ENCODE measurements at places on chromosomes 6 and 20.

GRCh38 chr6:16850681-16851026 lies 89.4 kb upstream of the ATXN1 start:
- DNase-seq = no peak

DNA sequence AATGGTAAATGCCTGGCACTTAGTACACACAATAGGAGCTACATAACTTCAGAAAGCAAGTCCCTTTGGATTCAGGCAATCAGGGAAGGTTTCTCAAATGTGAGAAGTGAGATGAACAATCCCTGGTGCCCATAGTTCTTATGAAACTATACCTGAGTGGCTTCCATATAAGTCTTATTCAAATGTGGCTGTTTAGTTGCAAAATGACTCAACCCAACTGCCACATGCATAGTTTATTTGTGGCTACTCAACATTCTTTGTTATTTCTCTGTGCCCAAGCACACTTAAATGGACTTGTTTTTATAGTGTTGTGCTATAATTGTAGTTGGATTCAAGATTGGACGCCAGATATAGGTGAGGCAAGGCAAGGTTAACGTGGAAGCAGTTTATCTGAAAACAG lies 93.7 kb upstream of the ATXN1 start:
- no peak for DNase-seq

- no peak for DNase-seq
Measured at GRCh38 chr6:1130709-1131108, 181.2 kb upstream of the FOXQ1 start.

DNA sequence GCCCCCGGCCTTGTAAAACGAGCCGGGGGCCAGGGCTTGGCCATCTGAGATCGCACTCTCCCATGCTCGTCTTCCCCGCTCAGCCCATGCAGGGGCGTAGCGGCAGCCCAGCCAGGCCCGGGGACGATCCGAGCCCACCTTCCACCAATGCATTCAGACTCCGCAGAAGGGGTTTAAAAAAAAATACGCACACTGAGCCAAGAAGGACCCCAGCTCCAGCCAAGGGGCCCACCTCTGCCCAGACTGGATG lies 320 bp downstream of the GSTA4 start:
- no peak for DNase-seq

- no peak for DNase-seq
Measured at GRCh38 chr20:57881466-57882385, 171.9 kb upstream of the PMEPA1 start.

DNA sequence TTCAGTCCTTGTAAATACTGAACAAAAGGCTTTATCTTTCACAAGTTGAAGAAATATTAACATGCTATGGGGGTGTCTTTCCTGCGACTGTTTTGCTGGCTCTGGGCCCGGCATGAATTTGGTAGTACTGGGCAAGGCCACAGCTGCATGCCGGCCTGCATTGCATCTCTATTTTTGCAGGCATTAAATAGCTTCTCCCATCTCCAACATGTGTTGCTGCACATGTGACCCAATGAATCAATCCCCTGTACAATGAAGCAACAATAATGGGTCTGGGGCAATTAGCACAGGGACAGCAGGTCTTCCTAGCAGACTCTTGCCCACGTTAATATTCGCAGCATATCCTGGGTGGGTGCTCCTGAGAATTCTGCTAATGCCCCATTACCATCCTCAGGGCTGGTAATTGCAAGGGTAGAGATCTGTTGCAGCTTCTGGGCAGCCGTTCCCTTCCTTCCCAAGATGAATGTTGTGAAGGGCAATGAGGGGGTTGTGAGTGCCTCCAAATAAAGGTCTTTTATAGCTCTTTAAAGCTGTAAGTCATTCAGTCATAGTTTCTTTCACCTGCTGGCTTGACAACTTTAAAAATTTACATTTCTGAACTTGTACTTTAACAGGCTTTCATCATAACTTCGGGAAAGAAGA lies 24.3 kb upstream of the CDYL start:
- no peak for DNase-seq

DNA sequence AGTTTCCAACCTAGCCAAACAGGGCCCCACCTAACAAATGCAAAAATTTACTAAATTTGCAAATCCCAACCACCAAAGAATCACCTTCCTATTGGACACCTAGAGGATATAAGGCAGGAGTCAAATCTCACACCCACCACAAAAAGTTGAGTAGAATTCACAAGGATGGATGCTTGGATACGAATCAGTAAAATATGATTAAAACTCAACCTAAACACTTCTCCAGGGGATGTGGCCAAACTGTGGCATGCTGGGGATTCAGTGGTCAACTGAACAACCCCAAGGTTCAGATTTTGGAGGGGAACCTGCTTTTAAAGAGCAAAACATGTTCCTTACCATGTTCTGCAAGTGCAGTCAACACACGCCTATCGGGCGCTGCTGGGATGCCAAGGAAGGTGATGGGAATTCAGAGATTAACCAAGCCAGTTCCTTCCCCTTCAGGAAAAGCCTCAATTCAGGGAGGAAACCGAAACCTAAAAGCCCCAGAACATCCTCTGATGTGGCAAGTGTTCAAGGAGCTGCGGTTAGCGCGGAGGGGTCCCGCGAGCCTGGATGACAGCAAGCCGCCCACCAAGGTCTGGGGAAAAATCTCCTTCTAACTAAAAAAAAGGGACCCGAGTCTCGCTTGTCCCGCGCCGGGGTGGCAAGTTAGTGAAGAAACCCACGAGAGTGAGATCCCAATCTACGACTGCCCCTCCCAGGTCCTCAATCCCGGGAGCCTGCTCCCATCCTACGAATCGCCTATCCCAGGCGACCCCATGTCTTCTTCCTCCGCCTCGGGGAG lies 902 bp downstream of the SAMHD1 start:
- DNase-seq = no peak

GRCh38 chr6:25788305-25788922 lies 33.9 kb downstream of the SLC17A4 start:
- DNase-seq = peak; percentile 41

DNA sequence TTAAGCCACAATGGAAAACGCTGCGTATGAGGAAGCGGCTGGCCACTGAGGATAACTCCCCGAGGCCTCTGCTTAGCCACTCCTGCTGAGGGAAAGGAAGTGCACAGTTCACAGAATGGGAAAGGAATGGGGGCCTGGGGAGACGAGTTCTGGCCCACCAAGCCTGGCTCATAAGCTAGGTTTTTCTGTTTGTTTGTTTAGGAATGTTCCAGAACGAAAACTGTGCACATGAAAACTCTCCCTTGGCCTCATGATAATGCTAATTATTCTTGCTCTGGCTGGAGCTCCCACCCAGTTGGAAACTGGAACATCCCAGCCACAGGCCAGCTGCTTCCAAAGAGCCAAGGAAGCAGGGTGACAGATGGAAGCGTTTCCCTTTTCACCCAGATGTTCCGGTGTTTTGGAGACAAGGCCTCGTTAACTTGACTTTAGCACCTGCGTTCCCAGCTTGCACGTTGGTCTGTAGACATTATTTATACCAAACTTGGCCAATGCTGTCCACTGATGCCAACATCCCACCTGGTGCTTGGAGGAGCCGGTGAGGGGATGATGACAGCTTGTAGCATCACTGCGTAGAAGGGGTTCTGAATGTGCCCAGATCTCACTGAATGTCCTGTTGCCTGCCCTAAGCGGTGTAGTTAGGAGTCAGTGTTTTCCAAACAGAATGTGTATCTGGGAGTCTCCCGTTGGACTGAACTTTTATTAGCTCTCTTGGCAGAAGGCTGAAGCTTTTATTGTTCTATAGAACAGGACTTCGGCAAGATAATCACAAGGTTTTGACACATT lies 34.5 kb downstream of the APCDD1L start:
- DNase-seq = no peak

- no peak for DNase-seq
Measured at GRCh38 chr6:72748759-72749158, 126.9 kb downstream of the KCNQ5 start.

DNA sequence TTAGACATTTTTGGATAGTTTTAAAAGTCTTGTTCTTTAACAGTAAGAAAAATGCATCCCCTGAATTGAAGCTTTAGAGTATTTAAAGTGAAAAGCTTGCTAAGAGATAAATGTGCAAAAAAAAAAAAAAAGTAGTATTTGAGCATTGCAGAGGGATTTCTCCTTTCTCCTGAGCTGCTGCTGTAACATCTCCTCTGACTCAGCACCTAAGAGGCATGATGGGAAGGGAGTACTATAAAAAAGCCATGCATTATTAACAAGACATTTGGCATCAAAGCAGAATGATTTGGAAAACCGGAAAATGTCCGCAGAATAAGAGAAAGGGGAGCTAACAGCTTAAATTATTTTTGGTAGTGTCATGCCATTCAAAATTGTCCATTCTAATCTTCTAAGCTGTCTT lies 27.9 kb downstream of the B4GALT5 start:
- DNase-seq = no peak

DNA sequence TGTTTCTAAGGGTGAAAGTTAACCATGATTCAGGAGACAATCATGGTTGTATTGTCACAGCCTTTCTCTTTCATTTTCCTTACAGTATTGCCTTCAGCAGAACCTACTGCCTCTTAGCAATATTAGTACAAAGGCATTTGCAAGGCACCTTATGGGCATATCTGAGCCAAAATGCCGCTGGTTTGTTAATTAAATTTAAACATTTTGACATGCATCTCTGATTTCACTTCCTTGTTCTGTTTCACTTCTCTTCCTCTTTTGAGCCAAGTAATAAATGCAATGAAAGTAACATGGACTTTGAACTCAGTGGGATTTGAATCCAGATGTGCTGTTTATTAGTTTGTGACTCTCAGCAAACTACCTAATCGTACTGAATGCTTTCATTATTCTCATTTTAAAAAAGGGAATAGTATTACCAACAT lies 467.4 kb upstream of the CITED2 start:
- no peak for DNase-seq

DNA sequence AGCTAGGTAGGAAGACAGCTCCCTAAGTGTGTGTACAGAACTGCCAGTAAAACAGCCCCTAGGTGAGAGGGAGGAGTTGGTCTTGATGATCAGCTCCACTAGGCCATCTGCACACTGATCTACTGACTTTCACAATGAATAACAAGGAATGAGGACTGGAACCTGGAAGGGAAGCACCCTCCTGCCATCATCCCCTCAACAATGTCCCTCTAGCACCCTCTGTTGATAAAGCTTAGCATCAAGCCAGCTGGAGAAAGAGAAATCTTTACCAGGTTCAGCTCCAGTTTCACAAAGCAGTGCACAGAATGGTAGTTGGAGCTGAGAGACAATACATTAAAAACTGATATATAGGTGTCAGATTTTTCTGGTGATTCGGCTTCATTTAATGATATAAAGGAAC lies 57.2 kb upstream of the IRAK1BP1 start:
- DNase-seq = no peak

GRCh38 chr6:29933955-29934354 lies 8.4 kb upstream of the HLA-A start:
- no peak for DNase-seq

DNA sequence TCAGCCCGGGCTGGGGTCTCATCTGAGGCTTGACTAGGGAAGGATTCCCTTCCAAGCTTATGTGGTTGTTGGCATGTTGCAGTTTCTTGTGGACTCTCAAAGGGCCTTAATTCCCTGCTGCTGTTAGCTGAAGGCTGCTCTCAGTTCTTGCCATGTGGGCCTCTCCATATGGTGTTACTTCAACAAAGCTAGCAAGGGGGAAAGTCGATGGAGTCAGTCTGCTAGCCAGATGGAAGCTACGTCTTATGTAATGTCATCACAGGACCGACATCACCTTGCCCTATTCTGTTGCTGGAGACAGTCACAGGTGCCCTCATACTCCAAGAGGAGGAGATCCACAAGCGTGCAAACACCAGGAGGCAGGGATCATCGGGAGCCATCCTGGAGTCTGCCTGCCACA lies 43.3 kb upstream of the ARMC2 start:
- DNase-seq = no peak

- no peak for DNase-seq
Measured at GRCh38 chr6:3663081-3663480, 88.4 kb downstream of the PXDC1 start.

DNA sequence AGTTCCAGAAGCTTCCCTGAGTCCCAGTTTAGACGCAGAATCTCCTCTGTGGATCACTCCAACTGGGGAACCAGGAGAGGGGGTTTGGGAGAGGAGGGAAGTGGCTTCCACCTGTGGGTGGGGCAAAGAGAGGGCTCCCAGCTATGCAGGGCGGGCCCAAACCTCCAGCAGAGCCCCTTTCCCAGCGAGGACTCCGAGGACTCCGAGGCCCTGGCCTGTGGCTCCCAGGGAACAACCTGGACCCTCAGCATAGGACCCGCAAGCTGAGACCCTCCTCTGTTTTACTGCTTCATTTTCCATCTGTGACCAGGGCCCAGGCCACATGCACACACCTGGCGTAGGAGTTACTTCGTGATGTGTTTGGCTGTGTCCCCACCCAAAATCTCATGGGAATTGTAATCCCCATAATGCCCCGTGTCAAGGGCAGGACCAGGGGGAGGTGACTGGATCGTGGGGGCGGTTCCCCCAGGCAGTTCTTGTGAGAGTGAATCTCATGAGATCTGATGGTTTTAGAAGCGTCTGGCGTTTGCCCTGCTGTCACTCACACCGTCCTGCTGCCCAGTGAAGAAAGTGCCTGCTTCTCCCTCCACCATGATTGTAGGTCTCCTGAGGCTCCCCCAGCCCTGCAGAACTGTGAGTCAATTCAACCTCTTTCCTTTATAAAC lies 27.9 kb downstream of the NTSR1 start:
- DNase-seq = no peak

DNA sequence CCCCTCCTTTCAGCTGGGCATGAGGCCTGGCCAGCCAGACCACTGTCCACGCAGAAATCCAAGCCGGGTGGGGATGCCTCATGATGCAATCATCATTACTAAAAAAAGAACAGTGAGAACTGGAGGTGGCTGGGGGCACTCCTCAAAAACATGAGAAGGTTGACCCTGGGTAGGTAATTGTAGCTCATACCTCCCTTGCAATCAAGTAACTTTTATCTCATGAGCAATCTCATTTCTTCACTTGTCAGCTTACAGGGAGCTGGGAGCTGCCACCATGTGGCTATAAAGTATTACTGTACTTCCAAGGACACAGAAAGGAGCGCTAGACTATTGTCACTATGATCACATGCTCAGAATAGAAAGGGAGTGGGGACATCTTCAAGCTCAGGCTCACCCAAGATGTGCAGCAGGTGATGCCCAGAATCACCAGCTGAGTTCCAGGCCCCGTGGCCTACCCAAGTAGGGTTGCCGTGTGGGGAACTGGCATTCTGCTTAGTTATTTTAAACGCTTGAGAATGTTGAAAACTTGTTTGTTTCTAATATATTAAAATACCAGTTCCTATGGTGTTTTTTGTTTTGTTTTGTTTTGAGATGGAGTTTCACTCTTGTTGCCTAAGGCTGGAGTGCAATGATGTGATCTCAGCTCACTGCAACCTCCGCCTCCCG lies 3.0 kb upstream of the CDH26 start:
- DNase-seq = no peak

DNA sequence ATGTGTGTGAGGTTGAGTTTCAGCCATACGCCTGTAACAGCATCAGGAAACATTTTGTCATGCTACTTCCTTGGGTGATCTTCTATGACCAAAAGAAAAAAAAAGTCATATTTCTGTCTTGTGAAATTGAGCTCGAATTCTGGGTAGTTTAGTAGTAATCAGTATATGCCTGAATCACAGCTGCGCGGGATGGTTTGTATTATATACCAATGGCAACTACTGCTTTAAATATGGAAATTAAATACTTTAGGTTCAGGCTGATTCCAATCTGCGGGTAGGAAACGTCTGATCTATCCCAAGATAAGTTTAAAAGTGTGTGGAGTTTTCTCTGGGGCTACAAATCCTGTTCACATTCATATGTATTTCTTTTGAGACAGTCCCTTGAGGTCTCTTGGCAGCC lies 115.6 kb upstream of the FERMT1 start:
- no peak for DNase-seq

All from stimulated activated CD4-positive, alpha-beta T cell treated with anti-CD3 and anti-CD28 coated beads, Interleukin-4, amount 100 ng/mL, for 48 hours (primary cell).